ENCODE measurements at places on chromosomes 7 and 10. TPM values are rescaled to one million over a fixed set of nuclear protein-coding genes. Genes with fewer than 3 reads are reported as not detected.

DNA sequence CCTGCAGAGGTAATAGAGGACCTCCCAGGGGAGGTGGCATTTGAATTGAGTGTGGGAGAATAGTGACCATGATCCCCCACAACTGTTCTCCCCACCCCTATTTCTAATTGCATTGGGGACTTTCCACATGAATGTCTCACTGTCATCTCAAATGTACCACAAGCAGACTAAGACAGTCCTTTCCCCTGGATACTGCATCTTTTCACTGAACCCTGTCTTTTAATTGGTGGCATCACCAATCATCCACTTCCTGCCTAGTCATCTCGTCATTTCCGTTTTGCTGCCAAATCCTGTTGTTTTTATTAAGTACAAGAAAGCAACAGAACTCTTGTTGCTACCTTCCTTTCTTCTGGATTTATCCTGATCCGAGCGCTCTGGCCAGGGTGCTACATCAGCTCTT is 120.3 kb downstream of the NRP1 start:
- no peak for DNase-seq

GRCh38 chr10:92961638-92962037 is 99.0 kb upstream of the CYP26C1 start:
- no peak for DNase-seq

GRCh38 chr10:61475449-61475873 is 22.3 kb upstream of the TMEM26 start:
- DNase-seq = peak; percentile 66

DNA sequence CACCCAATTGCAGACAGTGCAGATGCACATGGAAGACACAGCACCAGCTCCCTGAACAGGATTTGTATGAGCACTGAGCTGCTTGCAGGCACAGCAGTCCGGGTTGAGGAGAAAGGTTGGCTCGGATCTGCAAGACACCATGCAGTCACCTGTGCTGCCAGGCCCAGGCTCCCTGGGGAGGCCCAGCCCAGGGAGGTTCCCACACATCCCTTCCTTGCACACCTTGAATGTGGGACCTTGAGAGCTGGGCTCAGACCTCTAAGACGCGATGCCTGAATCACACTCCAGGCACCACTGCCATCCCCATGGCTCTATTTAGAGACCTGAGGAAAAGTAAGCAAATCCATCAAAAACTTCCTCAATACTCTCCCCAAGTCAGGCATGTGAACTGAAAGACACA is 397.7 kb downstream of the TCERG1L start:
- DNase-seq = no peak

Gene DGKI
- 15.8 TPM for total RNA-seq

DNA sequence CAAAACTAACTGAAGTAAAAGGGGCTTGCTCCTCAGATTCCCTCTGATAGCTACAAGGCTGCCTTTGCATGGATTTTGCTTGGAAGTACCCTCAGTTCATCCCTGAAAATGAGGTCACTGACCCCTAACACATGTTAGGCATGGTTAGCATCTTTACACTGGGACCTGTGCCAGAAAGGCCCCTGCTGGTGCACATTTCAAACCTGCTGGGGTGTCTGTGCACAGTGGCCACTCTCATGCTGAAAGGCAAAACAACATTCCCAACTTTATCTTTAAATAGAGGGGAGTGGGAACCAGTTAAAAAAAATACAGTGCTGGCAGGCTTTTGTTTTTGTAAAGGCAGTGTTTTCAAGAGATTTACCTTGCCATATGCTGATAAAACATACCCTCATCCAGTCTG is 99.1 kb downstream of the ANK3 start:
- no peak for DNase-seq

- no peak for DNase-seq
These were observed 157.9 kb upstream of the GRM3 start for GRCh38 chr7:86485827-86486226.

Gene NANOS1
- under 0.01 TPM for total RNA-seq

DNA sequence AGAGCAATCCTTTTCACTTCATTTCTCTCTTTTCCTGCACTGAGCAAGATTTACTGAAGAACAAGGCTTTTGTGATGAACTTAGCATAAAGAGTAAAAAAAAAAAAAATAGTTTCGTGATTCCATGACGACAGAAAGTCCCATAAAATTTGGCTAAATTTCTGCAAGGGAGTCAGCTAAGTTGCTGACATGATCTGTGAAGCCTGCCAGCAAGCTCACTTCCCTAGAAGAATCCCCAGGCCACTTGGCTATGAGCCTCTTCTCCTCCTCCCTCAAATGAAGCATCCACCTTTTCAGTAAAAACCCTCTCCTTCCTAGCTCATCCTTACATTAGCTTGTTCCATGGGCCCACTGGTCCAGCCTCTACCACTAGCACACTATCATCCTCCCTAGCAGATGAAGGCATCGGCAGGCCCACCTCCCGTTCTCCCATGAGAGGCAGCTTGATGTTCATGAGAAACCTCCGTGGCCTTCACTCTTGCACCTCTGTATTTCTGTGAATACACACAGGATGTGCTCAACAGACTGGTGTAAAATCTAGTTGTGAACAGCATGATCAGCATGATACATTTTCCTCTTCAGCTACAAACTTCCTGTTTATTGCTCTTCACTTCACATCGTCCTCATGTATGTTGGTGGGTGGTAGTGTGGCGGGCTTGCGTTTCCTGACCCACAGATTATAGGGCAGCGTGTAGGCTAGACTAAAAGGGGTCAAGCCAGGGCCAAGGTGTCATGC is 30.9 kb downstream of the GIMAP8 start:
- no peak for DNase-seq

DNA sequence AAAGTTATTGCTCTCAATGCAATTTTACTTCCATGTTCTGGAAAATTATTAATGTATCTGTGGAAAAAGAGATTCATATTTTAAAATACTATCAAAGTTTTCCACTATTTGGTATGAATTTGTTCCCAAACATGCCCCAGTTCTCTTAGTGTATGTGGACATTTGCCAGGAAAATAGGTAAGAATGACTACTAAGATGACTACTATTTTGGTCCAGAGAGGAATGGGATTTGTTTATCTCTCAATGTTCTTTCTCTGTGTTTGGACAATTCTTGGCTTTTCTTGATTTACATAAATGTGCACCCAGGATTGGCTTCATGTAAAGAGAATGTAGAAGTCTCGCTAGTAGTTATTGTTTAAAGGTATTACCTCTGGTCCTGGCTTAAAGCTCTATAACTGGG is 60.3 kb upstream of the POT1 start:
- DNase-seq = peak; percentile 72

- DNase-seq = no peak
These were observed 3.0 kb upstream of the TSPAN14 start for GRCh38 chr10:80451132-80451531.

- peak; percentile 55 for DNase-seq
These were observed 78.5 kb downstream of the HGF start for GRCh38 chr7:81691199-81691821.

Gene RBM20
- total RNA-seq = under 0.01 TPM

GRCh38 chr10:97529685-97530465 is 31.2 kb downstream of the UBTD1 start:
- no peak for DNase-seq

- peak; percentile 22 for DNase-seq
These were observed 33.8 kb downstream of the SLC26A4 start for GRCh38 chr7:107694386-107694785.

DNA sequence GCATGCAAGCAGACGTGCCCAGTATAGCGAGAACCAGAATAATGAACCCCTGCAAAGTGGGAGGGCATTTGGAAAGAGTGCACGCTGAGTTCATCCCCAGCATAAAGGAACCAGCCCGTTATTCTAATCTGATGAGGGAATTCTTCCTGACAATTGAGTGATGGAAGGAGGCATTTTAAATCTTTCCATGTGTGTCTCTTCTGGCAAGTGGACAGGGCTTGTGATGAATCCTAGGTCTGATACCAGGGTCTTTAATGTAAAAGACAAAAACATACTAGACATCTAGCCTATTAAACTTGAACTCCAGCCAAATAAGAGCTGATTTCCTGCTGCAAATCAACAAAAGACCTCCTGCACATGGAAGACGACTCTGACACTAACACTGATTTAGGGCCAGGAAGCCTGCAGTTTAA is 301.2 kb downstream of the DPP6 start:
- no peak for DNase-seq

Gene TRIM50
- total RNA-seq = not detected

- no peak for DNase-seq
These were observed 139.8 kb upstream of the NAMPT start for GRCh38 chr7:106424476-106425016.

DNA sequence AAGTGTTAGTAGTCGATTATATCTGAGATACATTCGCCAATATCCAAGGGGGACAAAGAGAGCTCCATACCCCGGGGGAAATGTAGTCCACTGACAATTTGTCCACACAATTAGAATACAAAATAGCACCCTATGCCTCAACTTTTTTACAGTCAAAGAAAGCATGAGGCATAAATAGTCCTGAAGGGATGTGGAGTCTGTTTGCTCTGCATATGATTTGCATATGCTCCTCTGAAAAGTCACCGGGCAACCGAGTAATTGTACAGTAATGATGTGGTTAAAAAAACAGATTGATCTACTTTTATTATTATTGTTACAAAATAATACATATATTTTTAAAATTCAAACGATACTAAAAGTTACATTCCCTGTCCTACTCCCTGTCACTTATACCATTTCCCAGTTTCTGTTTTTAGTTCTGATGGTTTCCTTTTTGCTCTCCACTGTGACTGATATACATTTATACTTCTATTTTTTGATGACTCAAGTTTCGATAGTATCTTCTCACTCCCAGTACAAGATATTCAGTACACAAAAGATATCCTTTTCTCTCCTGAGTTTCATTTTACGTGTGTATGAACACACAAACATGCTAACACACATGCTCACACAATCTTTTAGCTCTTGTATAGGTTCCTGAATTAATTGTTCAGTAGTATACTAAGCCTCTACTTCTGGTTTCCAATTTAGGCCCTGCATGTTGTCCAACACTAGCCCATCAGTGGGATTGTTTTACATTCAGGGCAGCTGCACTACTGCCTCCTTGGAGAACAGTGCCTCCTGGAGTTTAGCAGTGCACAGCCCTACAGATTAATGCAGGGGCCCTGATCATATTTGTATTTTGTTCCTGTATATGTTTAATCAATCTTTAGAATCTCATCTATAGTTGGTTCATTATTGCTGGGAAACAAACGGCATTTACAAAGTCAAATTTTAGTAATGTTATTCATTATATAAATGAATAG is 130.9 kb downstream of the TES start:
- DNase-seq = no peak

- DNase-seq = no peak
These were observed 68.0 kb downstream of the SLC29A4 start for GRCh38 chr7:5350600-5351385.

DNA sequence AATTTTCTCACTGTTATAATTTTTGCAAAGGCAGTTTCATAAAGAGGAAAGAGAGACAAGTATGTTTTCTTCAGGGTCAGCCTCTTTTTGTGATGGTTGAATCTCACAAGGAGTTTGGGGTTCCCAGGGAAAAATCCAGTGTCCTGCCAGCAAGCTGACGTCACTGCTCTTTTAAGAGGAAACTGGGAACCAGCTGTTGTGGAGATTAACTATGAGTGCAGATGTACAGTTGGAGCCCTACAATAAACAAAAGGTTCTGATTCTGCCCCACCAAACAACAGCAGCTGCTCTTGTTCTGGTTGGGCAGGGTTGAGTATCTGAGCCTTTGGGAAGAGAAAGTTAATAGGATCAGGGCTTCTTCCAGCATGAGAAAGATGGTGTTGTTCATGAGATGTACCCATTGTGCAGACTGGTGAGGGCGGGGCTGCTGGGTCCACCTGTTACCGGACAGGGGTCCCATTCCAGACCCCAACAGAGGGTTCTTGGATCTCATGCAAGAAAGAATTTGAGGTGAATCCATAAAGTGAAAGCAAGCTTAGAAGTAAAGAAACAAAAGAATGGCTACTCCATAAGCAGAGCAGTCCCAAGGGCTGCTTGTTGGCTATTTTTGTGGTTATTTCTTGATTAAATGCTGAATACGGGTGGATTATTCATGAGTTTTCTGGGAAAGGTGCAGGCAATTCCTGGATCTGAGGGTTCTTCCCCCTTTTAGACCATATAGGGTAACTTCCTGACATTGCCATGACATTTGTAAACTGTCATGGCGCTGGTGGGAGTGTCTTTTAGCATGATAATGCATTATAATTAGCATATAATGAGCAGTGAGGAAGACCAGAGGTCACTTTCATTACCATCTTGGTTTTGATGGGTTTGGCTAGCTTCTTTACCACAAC is 12.5 kb downstream of the PRF1 start:
- peak; percentile 66 for DNase-seq

GRCh38 chr10:86655173-86655540 is 810 bp downstream of the OPN4 start:
- DNase-seq = no peak

DNA sequence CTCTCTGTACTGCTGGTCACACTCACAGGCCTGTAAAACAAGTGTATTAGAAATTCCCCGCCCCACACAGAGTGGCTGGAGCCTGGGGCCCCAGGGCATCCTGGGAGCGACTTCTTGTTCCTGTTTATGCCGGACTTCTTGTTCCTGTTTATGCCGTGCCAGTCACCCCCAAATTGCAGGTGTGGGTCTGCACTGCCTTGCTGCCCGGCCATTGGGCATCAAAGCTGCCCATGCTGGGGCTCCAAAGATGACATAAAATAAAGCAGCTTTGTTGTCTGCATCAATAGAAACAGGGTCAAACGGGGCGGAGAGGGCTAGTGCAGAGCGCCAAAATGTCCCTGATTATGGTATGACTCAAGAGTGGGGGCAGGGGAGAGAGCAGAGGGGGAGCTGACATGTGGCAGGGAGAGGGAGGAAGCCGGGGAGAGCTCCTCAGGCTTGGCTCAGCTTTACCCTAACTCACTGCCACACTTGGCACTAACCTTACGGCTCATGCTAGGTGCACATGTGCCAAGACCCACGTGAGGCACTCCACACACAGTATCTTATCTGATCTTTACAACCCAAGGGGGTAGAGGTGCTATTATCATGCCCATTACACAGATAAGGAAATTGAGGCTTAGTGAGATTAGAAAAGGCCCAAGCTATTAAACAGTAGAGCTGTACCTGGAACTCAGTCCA is 98.4 kb downstream of the PIP4K2A start:
- DNase-seq = no peak

- no peak for DNase-seq
These were observed 33.9 kb downstream of the PPIF start for GRCh38 chr10:79380946-79381721.

GRCh38 chr7:25624833-25625232 is 396.5 kb upstream of the NPVF start:
- no peak for DNase-seq

DNA sequence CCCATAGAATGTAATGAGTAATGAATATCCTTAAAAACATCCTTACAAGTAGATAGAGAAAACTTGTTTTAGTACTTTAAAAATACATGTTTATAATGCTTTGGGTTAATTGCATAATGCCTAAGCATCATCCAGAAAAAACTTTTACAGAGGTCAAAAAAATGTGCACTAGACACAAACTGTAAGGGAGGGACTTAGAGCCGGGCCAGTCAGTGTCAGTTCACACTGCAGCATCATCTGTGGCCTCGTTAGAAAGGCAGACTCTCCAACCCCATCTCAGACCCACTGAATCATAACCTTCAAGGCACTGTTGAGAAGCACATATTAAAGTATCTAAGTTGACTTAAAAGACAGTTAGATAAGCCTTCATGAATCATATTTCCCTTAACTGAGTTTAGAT is 230.1 kb upstream of the PRPS1L1 start:
- DNase-seq = peak; percentile 34

Data from IMR-90 (cell line).